ENCODE measurements at places on chromosomes 2 and 18.

- no peak for DNase-seq
These were observed 158.4 kb upstream of the FHL2 start for GRCh38 chr2:105557021-105557920.

- DNase-seq = no peak
These were observed 54.0 kb upstream of the GPR45 start for GRCh38 chr2:105187531-105187930.

DNA sequence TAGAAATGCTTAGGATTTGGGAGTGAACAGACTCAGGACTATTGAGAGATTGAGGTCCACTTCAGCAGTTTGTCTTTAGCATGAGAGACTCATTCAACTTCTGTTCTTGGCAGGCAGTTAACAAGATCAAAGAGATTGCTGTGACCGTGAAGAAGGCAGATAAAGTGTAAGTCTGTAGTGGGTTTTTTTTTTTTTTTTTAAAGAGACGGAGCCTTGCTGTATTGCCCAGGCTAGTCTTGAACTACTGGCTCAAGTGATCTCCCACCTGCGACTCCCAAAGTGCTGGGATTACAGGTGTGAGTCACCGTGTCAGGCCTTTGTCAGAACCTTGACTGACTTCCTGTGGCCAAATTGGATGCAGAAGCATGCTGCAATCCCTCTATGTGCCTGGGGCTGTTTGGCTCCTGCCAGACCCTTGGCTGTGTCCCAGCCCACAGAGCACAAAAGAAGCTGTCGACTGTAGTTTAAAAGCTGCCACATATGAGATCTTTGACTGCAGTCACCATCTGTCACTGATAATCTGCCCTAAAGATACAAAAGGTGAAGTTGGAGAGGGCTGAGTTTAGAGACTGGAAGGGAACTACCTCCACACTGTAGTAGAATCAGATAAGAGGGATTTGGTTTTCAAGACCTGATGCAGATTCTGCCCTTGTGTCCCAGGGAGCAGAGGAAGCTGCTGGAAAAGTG lies 9.9 kb downstream of the CCT7 start:
- no peak for DNase-seq

- DNase-seq = no peak
These were observed 258.8 kb downstream of the GBX2 start for GRCh38 chr2:235909358-235909757.

- DNase-seq = no peak
These were observed 38.7 kb downstream of the PHLPP1 start for GRCh38 chr18:62754026-62754425.

DNA sequence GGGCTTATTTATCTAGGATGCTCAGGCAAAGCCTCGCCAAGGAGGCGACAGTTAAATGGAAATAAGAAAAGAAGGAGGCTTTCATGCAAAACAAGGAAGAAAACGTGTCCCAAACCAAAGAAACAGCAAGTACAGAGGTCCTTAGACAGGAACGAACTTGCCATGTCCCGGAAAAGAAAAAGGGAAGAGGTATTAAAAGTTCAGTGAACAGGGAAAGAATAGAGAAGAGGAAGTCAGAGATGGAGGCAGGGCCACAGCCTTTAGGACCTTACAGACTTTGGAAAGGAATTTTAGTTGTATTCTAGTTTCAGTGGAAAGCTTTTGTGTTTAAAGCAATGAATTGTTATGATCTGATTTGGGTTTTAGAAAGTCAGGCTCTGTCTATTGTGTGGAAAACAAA lies 22.1 kb downstream of the IKZF2 start:
- DNase-seq = no peak

DNA sequence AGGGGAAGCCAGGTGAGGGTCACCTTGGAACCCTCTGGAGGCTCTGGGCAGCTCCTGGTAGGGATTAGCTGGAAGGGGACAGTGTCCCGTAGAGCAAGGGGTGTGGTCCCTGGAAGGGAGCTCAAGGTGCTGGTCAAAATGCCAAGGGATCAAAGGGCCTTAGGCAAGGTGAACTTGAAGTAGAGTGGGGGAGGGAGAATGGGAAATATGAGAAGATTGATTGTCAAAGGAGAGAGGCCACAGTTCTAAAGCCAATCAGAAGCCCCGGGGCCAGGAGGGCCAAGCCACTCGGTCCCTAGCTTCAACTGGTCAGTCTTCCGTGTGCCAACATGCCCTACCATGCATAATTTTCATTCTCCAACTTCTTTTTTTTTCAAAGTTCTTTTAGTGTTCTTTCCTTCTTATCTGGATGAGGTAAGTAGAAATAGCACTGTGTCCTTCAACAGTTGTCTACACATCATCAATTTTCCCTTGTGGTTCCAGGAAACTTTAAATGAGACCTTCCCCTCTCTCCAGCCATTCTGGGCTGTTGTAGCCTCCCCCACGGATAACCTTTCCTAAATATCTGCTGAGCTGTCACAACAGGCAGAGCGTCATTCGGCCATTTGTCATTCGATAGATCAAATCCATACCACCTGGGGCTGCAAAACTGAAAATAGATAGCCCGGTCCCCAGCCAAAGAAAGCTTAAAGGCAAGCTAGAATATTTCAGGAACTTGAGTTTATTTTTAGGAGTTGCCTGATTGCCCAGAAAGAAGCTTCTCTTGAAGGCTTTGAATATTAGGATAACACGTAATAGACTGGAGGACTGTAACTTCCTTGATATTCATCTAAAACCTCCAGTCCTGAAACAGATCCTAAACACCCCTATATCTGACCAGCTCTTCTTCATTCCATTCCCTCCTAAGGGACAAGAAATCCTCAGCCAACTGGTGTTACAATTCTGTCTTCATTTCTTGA lies 83.3 kb downstream of the ALPK2 start:
- DNase-seq = no peak

DNA sequence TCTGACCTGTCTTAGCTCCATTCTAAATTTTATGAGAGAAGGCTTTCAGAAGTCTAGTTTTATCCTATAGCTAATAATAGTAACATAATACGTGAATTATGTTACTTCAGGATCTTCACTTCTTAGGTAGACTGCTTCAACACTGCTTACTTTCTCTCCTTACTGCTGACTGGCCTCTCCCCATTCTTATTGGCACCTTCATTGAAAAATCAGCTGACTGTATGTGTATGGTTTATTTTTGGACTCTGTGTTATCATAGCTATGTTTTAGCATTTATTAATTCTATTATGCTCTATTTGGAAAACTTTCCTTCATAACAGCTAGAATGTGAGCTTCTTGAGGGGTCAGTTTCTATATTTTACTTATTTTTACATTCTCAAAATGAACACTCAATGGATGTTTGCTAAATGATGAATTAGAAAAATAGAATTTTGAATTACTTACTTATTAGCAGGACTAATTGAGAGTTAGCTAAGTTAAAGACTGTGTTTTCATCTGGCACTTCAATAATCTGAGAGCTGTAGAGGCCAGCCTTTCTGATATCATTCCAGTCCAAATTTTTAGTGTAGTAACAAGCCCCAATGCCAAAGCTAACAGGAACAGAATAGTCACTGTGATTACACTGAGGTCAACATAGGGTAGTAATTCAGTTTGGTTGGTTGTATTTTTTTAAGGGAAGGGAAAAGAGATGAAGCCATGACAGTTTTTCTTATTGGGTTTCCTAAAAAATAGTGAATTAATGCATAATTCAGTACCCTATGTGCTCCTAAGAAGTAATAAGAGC lies 92.3 kb downstream of the TTC27 start:
- DNase-seq = no peak

DNA sequence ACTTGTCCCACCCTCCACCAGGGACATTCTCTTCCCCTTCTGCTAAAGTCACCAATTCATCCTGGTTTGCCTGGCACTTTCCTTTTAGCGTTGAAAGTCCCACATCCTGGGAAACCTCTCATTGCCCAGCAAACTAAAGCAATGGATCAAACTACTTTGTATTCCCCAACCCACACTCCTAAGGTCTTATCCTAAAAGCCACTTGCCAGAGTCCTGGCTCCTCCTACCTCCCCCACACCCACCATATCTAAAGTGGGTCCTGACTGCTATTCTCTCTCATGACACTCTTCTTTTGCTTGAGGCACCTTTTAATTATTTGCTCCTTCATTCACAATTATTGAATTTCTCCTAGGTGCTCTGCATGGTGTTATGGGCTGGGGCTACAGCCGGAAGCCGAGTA lies 40.6 kb downstream of the GKN2 start:
- no peak for DNase-seq

GRCh38 chr2:18503376-18504228 lies 56.9 kb downstream of the RDH14 start:
- DNase-seq = no peak

GRCh38 chr2:6791682-6792081 lies 74.0 kb downstream of the CMPK2 start:
- no peak for DNase-seq

GRCh38 chr2:239399921-239400595 lies 762 bp downstream of the HDAC4 start:
- DNase-seq = no peak

DNA sequence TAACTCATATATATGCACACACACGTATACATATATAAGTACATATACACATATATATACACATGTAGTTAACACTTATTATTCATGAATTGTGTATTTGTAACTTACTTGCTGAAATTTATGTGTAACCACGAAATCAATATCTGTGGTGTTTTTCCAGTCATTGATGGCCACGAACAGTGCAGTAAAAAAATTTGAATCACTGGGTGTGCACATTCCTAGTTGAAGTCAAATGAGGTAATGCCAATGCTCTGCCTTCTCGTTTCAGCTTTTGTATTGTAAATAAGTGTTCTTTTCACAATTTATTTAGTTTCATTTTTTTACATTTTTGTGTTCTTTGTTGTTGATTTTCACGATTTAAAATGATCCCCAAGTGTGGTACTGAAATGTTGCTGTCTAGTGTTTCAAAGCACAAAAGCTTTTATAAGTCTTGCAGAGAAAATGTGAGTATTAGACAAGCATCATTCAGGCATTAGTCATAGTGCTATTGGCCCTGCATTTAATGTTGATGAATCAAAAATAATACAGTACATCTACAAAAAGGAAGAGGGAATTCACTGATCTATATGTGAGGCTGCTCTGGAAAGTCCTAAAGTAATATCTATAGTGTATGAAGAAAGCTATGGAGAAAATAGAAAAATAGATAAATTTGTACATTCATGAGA lies 419.0 kb downstream of the DSC3 start:
- no peak for DNase-seq

- no peak for DNase-seq
These were observed 117.3 kb downstream of the DPP4 start for GRCh38 chr2:161956738-161957137.

DNA sequence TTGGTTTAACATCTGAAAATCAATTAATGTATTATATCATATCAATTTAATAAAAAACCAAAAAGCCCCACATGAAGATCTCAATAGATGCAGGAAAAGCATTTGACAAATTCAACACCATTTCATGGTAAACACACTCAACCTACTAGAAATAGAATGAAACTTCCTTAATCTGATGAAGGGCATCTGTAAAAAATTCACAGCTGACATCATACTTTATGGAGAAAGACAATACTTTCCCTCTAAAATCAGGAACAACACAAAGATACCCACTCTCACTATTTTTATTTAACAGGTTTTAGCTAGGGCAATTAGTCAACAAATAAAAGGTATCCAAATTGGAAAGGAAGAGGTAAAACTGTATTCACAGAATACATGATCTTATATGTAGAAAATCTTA lies 303.0 kb upstream of the ZEB2 start:
- DNase-seq = no peak

DNA sequence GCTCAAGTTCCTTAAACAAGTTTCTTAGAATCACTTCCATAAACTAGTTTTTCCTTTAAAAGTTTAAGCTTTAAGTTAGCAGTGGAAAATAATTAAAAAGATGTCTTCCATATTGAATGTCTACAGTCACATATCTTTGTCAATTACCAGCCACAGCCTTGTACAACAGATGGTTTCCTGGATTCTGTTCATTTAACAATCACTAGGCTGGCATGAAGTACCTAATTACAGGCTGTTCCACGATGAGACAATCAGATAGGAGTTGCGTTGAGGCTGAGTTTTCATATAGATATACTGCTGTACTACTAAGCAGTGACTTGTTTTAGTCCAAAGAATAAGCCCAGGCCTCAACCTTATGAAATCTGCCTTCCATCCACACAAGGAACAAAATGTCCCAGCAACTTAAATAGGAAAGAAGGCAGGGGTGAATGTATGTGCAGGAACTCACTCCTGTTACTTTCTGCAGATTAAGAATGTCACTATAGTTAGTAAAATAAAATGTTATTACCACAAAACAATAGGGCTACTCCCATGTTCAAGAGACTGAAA lies 131.0 kb downstream of the ZAP70 start:
- DNase-seq = no peak

GRCh38 chr2:216405588-216405987 lies 6.7 kb upstream of the SMARCAL1 start:
- DNase-seq = no peak

Measured in nucleus accumbens (tissue), 56 donors.